ENCODE measurements at places on chromosomes 2 and 18.
A peak's percentile ranks its signal among the peaks of the same experiment; 100 is the strongest.

- DNase-seq = no peak
These were observed 38.8 kb downstream of the G6PC2 start for GRCh38 chr2:168939918-168940317.

DNA sequence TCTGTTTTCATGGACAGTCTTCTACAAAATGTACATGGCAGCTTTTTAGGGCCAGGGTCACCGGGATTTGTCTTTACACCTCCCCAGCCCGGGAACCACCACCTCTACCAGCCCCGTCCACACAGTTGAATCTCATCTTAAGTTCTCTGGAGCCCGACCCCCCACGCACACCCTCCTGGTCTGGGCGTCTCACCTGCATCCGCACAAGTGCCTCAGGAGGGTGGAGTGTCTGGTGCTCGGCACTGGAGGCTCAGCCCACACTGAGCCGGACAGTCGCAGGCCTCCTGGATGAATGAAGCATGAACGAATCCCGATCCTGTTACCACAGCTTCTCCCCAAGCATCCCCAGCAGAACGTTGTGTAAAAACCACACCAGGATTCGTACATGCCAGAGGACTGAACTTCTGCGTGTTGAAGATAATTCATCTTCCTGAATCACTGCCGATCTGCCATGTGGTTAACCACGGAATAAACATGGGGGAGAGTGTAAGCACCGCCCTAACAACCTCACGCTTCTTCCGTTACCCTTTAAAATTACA lies 162.0 kb downstream of the RTP5 start:
- DNase-seq = peak; percentile 80

- DNase-seq = no peak
These were observed 51.0 kb downstream of the PSD4 start for GRCh38 chr2:113224647-113225236.

DNA sequence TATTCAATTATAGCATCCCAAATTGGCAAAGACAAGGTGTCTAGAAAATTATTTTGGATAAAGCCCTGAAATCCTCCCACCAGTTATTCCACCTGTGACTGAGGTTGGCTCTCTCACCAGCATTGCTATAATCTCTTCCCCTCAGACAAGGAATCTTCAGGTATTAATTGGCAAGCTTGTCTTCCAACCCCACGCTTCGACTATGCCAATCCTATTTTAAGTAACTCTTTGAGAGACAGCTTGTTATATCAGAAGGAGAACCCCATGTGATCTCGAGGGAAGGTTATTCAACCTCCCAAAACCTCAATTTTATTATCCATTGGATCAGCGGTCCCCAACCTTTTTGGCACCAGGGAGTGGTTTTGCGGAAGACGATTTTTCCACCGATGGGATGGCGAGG lies 54.5 kb upstream of the NEDD4L start:
- DNase-seq = no peak

GRCh38 chr18:47754311-47755101 lies 176.0 kb downstream of the SMAD2 start:
- DNase-seq = peak; percentile 59

GRCh38 chr18:63439334-63439733 lies 17.1 kb upstream of the VPS4B start:
- peak; percentile 17 for DNase-seq

- DNase-seq = no peak
These were observed 66.3 kb downstream of the MYO5B start for GRCh38 chr18:50128506-50129271.

GRCh38 chr18:72206814-72207213 lies 337.3 kb downstream of the CBLN2 start:
- no peak for DNase-seq

DNA sequence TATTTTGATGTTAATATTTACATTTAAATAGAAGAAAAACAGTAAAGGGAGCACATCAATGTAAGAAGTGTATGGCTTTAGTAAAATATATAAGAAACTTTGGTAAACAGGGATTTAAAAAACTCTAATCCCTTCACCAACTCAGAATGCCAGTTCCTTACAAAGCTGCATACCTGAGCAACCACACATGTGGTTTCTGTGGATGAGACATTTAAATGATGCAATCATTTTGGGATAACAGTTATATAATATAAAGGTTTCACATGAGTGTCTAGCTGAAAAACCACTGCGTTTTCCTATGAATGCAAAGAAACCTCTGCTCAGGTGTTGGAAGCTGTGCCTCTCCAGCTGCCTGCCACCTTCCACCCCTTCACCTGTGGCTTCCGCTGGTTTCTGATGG lies 209.1 kb upstream of the REV1 start:
- DNase-seq = peak; percentile 28

- DNase-seq = peak; percentile 12
These were observed 47.0 kb upstream of the TGIF1 start for GRCh38 chr18:3402982-3403451.

DNA sequence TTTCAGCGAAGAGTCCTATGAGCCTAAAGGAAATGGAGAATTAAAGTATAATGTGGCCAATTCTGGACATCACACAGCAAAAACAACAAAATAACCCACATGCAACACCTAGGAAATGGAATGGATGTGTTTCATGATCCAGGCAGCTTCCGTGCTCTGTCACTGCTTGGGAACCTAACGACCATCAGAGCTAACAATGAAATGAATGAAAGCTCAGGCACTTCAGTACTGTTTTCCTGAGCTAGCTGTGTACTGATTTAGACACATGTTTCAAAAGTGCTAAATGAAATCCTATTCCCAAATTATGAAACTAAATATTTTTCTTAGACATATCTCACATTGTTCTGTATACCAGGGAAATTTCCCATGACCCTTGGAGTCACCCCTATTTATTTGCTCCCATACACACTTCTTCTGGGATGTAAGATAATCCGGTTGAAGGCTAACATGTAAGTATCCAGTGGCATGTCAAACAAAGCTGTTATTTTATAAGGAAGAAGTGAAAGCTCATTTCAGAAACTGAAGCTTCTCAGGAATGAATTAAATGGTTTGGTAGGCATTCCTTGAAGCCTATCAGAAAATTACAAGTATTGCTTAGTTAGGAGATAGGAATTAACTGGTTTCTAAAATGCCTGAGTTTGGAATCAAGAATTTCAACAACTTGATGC lies 108.5 kb upstream of the RND3 start:
- DNase-seq = no peak

DNA sequence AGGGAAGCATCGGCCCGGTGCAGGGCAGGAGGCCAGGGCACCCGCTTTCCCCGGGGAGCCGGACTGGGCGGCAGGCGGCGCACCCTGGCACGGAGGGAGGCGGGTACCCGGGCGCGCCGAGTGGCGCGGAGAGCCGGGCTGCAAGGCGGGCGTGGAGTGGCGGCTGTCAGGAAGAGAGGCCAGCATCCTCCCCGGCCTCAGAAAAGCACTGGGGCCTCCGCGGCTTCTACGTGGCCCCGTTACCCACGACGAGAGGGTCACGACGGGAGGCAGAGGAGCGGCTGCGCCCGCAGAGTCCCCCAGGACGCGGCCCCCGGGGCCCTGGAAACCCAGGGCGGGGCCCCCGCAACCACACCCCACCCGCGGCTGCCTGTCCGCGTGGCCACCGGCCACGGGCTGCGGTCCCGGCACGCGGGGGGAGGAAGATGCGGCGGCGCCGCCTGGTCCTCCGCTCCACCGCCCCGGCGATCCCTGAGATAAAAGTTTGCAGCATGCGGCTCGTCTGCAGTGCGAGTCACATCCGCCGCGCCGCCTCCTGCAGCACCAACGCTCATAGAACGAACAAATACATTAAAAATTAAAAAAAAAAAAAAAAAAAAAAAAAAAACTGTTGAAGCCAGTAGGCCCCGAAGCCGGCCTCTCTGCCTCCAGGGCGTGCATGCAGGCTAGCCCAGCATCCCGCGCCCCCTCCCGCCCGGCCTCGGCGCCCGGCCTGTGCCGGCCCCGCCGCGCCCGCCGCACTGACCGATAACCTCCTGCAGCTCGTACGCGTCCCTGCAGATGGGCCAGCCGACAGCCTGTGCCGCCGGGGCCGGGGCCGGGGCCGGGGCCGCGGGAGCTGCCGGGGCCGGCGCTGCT lies 683 bp downstream of the STK39 start:
- peak; percentile 60 for DNase-seq

- no peak for DNase-seq
These were observed 104.6 kb upstream of the TEX51 start for GRCh38 chr2:126793885-126794613.

DNA sequence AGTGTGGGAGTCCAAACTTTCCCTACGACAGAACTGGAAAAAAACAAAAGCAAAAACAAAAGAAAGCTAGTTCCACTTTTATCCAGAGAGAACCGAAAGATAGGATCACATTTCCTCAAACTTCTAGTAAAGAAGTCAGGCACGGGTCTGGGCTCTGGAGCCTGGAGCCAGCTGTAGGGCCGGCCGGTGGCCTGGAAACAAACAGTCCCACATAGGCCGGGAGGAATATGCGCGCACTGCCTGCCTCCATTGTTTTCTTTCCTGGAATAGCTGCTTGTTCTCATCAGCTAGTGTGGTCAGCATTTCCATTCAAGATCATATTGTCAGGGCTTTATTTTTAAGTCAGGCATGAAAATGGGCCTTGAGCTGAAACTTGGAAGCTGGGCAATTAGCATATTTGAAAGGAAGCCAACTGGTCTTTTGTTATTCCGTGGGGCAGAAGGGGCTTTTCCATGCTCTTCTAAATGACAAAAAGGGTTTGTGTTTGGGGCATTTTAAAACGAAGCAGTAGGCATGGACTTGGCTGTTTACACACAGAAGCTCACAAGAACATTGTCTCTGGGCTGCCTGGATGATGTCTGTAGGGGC lies 58.7 kb upstream of the RFX8 start:
- no peak for DNase-seq

GRCh38 chr2:109311771-109312170 lies 182.8 kb downstream of the SH3RF3 start:
- DNase-seq = no peak

DNA sequence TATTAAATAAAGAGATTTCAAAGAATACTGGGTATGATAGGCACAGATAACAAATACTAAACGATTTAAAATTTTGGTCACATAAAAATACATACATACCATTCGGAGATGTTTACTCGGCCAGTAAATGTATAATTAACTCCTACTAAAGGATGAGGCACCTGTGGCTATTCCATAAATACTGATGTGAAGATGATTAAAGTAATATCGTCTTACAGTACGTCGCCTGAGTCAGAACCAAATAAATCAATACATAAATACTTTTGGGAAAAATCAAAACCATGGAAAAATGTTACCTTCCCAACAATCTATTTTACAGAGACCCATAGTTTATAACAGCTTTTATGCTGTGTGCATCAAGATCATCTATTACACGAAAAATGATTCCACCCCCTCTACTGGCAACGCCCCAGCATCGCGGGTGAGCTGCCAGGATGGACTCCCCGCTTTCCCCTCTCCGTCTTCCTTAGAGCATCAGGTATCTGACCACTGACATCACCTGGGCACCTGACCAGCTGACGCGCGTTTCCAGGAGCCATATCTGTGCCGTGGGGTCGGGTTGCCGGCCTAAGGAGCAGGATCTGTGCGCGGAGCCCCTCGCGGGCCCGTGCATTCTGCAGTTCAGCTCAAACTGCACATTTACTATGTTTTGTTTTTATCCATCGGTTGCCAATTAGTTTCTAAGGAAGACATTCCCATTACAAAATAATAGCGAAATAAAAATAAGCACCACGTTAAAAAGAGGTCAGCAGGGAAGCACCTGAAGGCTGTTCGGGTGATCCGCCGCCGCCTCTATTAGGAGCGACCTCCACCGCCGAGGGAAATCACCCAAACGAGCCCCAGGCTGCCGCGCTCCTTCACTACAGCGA lies 901 bp downstream of the ICA1L start:
- peak; percentile 35 for DNase-seq

DNA sequence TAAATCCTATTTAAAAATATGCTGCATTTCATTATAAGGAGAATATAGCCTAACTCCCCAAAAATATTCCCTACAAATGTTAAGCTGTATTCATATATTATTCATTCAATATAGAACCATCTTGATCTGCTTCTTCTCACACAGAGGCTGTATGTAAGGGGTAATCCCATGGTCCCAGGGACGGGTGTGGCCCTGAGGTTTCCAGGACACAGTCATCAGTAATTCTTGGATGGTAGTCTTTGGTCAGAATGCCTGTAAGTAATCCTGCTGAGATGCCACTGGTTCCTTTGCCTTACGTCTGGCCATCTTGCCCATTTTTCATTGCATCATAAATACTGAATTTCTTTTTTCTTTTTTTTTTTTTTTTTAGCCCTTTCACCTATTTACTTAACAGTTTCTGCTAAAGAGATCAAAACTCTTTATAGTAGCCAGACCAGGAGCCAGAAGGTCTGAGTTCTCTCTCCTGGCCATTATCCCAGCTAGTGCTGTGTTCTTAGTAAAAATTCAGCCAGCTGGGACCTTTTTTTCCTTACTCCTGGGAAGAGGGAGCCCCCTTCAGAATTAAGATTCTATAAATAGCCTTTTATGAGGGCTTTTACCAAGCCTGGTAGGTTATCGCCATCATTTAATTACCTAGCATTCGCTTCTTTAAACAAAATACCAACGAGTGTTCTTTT lies 134.9 kb downstream of the SOX11 start:
- DNase-seq = no peak

GRCh38 chr2:137838255-137839092 lies 125.8 kb upstream of the HNMT start:
- peak; percentile 18 for DNase-seq

DNA sequence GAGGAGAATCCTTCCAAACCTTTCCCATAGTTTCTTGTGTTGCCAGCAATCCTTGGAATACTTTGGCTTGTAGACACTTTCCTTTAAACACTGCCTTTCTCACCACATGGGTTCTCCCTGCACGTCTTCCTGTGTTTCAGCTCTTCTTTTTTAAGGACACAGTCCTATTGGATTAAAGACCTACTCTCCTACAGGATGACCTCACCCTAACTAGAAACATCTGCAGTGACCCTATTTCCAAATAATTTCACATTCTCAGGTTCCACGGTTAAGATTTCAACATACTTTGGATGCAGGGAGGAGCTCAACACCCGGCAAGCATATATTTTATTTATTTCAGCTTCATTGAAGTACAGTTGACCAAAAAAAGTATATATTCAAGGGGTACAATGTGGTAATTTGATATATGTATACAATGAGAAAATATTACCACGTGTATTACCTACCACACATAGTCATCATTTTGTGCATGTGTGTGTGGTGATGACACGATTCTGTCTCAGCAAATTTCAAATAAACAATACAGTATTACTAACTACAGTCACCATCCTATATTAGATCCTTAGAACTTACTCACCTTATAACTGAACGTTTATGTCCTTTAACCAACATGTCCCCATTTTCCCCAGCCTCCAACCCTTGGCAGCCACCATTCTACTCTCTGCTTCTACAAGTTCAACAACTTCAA lies 745.0 kb downstream of the CBLN2 start:
- no peak for DNase-seq

DNA sequence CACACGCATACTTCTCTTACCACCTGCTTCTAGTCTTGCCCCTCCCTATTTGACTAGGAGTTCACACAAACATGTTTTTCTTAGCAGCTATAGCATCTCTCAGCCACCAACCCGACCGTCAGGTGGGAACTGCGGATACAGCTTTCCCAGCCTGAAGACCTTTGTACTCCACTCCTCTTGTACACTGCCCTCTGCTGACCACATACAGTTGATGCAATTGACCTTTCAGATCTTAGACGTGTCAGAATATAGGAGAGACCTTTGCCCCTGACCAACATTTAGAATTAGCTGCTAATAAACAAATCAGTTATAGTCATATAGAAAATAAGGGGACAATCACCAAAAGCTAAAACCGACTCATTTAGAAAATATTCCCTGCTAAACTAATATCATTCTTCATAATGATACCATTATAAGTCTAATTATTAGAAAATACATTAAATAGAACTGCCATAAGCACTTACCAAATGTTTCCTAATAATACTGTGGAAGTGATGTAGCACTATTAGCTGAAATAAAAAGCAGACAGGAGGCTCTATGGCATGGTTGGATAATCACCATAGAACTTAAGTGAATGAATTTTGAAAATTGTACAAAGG lies 208.4 kb downstream of the RAD51AP2 start:
- peak; percentile 12 for DNase-seq
